Esophagus mucosa (tissue), 1 donor: ENCODE measurements at places on chromosomes 12 and 14. TPM values are rescaled to one million over a fixed set of nuclear protein-coding genes. Genes with fewer than 3 reads are reported as not detected.

Gene BBOF1
- 2.5 TPM for total RNA-seq

Gene GLS2
- total RNA-seq: 2.6 TPM

Gene CLEC4C
- total RNA-seq: not detected

Gene CLEC2B
- total RNA-seq: 13.0 TPM

Gene FAM90A1
- 0.16 TPM for total RNA-seq

Gene RTL1
- not detected for total RNA-seq

Gene LACRT
- total RNA-seq: not detected

Gene GZMB
- total RNA-seq: 1.2 TPM

Gene BCL11B
- total RNA-seq: 10.6 TPM

Gene GLI1
- total RNA-seq: 0.72 TPM

Gene SLC17A8
- total RNA-seq: not detected

Gene AMDHD1
- 0.44 TPM for total RNA-seq

Gene TAS2R46
- 0.40 TPM for total RNA-seq

- ATAC-seq: no peak
Observed at GRCh38 chr12:79448816-79449215, 241.9 kb downstream of the PAWR start.

GRCh38 chr12:82627799-82628198 lies 58.9 kb upstream of the TMTC2 start:
- no peak for ATAC-seq

- ATAC-seq: peak; percentile 65
Observed at GRCh38 chr12:13233830-13234641, 37.5 kb downstream of the EMP1 start.

GRCh38 chr12:63917864-63918799 lies 73.6 kb downstream of the SRGAP1 start:
- peak; percentile 89 for ATAC-seq

GRCh38 chr12:45458854-45459807 lies 243.2 kb downstream of the ANO6 start:
- ATAC-seq: peak; percentile 17

DNA sequence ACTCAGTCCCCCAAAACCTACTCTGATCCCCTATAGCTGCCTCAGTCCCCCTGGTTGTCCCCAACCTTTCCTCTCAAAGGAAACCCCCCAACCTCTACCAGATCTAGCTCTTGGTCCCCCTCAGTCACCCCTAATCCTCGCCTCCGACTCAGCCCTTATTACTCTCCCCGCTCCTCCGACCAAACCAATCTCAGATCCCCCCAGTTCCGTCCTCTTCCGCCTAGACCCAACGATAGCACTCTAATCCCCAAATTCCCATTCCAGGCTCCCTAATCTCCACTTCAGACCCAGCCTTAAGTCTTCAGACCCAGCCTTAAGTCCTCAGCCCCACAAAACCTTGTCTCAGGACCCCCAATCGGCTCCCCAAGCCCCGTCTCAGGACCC lies 612 bp downstream of the VPS37B start:
- ATAC-seq: no peak

- no peak for ATAC-seq
Observed at GRCh38 chr12:72390146-72390545, 118.0 kb downstream of the TRHDE start.

- peak; percentile 77 for ATAC-seq
Observed at GRCh38 chr14:39181026-39181692, 6.1 kb downstream of the PNN start.

DNA sequence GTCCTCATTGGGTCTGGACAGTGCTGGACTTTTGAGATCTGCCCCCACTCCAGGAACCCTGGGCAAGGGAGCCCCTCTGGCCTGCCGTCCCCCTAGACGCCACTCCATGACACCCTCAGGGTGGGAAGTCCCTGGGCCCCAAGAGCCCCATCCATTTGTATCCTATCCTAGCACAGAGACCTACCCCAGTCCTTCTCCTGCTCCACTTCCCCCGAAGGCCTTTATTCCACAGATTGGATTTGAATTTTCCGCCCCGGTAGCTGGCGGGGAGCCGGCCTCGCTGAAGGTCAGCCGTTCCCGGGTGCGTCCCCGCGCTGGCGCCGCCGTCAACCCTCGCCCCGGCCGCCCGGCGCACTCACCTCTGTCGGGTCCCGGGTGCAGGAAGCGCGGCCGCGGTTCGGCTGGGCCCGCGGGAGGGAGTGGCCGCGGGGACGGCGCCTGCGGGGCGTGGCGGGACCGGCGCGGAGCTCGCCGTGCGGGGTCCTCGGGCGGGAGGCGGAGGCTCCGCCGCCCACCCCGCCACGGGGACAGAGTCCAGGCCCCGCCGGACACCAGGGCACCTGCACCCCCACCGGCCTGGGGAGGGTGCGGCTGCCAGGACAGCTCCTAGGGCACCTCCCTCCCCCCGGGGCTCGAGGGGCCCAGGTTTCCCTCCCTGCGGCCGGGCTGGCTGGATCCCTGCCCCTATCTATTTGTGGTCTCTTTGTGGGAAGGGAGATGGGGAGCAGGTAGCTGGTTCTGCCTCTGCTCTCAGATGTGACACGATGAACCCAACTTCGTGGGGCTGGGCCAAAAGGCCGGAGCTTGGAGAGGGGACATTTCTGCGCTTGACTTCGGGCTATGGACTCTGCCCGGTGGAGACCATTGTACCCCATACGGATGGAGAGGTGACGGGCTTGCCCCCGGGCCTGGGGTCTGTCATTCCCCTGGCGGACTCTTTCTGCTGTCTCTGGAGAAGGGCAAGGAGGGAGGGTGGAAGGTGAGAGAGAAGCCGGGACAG lies 19.9 kb upstream of the GPR68 start:
- peak; percentile 55 for ATAC-seq

GRCh38 chr12:19248929-19249602 lies 119.5 kb downstream of the PLEKHA5 start:
- ATAC-seq: peak; percentile 48

- no peak for ATAC-seq
Observed at GRCh38 chr14:84152452-84152851, 1377.5 kb upstream of the FLRT2 start.

DNA sequence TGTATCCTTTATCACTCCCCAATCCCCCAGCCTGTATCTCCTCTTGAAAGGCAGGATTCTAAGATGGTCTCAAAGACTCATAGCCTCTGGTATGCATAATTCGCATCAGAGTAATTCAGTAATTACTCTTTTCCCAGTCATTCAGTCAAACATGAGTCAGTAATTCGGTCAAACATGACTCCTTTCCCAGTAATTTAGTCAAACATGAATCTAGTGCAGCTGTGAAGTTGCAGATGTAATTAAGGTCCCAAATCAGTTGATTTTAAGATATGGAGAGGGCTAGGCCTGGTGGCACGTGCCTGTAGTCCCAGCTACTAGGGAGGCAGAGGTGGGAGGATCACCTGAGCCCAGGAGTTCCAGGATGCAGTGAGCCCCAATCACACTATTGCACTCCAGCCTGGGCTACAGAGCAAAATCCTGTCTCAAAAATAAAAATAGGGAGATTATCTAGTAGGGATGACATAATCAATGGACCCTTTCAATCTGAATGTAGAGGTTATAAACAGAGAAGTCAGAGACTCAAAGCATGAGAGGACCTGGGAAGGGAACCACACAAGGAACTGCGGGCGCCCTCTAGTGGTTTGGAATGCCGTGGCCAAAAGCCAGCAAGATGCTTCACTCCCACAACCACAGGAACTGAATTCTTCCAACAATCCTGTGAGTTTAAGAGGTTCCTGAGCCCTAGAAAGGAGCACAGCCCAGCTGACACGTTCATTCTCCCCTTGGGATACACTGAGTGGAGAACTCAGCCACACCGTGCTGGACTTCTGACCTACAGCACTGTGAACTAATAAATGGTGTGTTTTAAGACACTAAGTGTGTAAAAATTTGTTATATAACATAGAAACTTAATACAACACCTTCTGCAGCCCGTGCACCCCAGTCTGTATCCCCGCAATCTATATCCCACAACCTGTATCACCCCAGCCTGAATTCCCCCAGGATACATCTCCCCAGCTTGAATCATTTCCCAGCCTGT lies 14.3 kb upstream of the ARMH4 start:
- ATAC-seq: peak; percentile 56

GRCh38 chr12:97967831-97968230 lies 505.2 kb downstream of the RMST start:
- ATAC-seq: no peak

DNA sequence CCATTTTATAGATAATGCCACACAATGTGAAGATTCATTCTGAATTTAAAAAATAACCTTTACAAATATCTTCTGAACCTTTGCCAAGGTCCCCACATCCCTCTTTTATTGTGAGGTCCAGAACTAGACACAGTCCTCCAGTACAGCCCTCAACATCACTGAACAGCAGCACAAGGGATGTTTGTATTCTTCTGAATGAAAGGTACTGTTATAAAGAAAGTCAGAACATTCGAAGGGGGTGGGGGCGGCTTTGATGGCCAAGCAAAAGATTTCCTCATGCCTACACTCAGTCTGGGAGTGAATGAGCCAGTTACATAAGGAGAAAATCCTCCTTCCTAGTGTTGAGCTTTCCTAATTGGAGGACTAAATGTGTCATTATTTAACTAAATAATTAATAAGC lies 77.3 kb downstream of the PPM1A start:
- ATAC-seq: no peak

GRCh38 chr14:50335989-50336824 lies 24.1 kb downstream of the DMAC2L start:
- no peak for ATAC-seq

DNA sequence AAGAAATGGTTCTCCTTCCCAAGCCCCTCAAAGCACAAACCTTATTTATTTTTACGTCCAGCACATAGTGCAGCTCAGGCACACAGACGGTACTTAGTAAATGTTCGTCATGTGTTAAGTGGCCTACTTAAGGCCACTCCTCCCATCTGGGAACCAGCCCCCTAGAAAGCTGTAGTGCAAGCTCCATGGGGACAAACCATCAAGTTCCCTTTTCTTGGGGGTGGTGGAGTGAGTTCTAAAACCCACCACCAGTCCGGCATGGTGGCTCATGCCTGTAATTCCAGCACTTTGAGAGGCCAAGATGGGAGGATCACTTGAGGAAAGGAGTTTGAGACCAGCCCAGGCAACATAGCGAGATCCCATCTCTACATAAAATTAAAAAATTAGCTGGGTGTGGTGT lies 49.4 kb downstream of the PITPNM2 start:
- no peak for ATAC-seq

GRCh38 chr12:133083345-133083744 lies 2.6 kb downstream of the ZNF140 start:
- ATAC-seq: no peak

- ATAC-seq: no peak
Observed at GRCh38 chr12:4282103-4282891, 8.7 kb downstream of the CCND2 start.

GRCh38 chr12:67798768-67799167 lies 150.2 kb downstream of the DYRK2 start:
- ATAC-seq: no peak

DNA sequence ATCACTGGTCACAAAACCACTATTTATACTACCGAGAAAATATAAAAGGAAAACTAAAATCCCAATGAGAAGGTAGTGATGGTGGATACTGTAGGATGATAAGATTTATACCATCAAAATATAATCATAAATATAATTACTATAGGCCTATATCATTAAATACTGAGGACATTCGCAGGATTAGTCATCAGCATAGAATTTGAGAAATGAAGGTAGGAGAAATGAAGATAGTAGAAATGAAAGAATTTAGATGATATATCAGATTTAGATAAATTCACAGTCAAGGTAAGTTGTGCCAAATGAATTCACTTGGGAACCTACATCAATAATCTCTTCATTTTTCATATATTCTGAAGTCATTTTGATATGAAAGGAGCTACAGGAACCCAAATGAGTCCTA lies 82.8 kb downstream of the DAAM1 start:
- no peak for ATAC-seq

DNA sequence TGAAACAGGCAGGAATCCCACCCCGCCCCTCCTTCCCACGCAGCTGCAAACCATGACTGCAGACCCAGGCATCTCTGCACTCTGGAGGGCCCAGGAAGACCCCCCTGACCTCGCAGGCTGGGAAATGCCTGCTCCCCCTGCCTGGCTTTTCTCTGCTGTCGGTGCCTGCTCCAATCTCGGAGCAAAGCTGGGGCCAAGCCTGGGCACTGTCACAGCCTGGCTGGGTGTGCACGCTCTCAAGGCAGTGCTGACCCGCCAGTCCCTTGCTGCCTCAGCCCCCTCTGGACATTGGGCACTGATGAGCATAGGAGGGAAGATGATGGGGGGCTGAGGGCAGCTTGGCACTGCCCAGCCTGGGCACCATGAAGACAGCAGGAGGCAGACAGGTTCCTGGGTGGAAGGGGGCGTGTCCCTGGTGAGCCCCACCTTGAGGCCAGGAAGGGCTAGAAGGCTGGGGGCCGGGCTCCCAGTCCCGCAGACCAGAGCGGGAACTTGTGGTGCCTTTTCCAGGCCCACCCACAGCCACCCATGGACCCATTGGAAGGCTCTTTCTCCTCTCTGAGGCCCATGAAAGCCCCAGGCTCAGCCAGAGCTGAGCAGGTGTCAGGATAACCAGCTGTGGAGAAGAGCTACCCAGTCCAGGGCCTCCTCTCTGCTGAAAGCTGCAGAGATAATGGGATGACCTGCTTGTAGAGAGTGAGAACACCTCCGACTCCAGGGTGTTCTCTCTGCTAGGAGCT lies 10.7 kb upstream of the ZNF605 start:
- no peak for ATAC-seq

- no peak for ATAC-seq
Observed at GRCh38 chr12:124506832-124507153, 60.6 kb downstream of the NCOR2 start.

GRCh38 chr12:80382254-80382653 lies 61.8 kb upstream of the PTPRQ start:
- no peak for ATAC-seq

- ATAC-seq: peak; percentile 67
Observed at GRCh38 chr14:99425272-99425681, 55.4 kb downstream of the SETD3 start.
